ENCODE measurements at places on chromosomes 11 and 22. TPM values are rescaled to one million over a fixed set of nuclear protein-coding genes. Genes with fewer than 3 reads are reported as not detected.

DNA sequence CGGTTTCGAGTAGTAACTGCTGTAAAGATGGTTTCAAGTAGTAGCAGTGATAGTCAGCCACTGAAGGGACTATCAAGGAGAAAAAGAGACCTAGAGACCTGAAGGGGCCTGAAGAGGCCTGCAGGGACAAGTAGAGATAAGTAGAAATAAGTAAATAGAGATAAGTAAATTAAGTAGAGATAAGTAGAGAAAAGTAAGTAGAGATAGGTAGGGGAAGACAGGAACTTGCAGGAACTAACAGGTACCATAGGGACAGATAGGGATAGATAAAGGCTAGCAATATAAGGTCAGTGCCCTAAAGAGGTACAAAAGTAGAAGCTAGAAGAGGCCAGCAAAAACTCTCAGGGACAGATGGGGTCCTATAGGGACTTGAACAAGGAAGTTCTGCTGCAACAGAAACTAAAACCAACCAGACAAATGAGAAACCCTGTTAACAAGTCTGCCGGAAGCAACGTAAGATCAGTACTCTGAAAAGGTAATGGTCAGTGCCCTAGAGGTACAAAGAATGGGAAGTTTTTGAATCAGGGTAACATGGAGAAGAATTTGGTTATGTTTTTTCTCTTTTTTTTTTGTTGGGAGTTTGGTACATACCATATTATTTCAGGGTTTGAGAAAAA lies 9.6 kb upstream of the SC5D start:
- no peaks in the 10 kb centered on the region for H3K36me3 ChIP-seq
- peak overlapping the region; percentile 24 for H3K27ac ChIP-seq
- no peaks in the 10 kb centered on the region for H3K27me3 ChIP-seq
- no peak for DNase-seq
- peaks cover 7% of the 10 kb centered on the region for H3K4me1 ChIP-seq
- H3K4me3 ChIP-seq = no peak overlapping the region

- DNase-seq = no peak
- no peak overlapping the region for H3K27ac ChIP-seq
- no peaks in the 10 kb centered on the region for H3K36me3 ChIP-seq
- no peaks in the 10 kb centered on the region for H3K27me3 ChIP-seq
- peaks cover 15% of the 10 kb centered on the region for H3K4me1 ChIP-seq
Measured at GRCh38 chr11:119721129-119722120, 7.6 kb downstream of the NECTIN1 start.

DNA sequence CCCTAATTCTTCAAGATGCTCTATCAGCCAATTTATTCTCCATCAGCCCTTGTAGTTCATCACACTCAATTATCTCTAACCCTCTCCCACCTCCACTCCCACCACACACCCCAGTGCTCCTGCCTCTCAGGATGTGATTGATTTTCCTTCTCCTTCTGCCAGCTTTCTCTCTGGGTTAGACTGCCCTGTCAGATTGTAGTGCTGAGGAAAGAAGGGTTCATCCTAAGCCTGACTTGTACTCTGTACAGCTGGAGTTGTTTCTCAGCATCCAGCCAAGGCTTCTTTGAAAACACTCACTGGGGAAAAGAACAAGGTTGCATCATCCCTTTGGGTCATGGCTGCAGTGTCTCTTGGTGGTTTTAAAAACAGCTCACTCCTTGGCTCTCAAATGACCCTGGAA lies 61.2 kb downstream of the CECR2 start:
- no peak overlapping the region for H3K4me3 ChIP-seq
- no peak overlapping the region for H3K27ac ChIP-seq
- no peak for DNase-seq

FAM76B gene
- total RNA-seq = 28.5 TPM

GAS2 gene
- total RNA-seq = 29.2 TPM

UPB1 gene
- total RNA-seq = 3.9 TPM

CXCR5 gene
- 0.45 TPM for total RNA-seq

ANO1 gene
- total RNA-seq = 0.13 TPM

Data from GM12878 (cell line).